CD4-positive, alpha-beta T cell (primary cell): ENCODE measurements at places on chromosomes 7 and 10. TPM values are rescaled to one million over a fixed set of nuclear protein-coding genes. Genes with fewer than 3 reads are reported as not detected.

DNA sequence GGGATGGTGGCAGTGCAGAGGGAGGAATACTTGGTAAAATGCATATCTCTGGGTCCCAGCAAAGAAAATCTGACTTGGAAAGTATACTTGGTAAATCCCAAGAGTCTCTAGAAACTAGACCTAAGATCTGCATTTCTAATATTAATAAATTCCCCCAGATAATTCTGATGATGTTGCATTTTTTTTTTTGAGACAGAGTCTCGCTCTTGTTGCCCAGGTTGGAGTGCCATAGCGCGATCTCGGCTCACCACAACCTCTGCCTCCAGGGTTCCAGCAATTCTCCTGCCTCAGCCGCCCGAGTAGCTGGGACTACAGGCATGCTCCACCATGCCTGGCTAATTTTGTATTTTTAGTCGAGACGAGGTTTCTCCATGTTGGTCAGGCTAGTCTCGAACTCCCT, 97.9 kb upstream of the ANK3 start:
- H3K36me3 ChIP-seq = no peaks in the 10 kb centered on the region
- H3K27me3 ChIP-seq = no peaks in the 10 kb centered on the region
- H3K4me3 ChIP-seq = no peak overlapping the region
- no peaks in the 10 kb centered on the region for H3K4me1 ChIP-seq

- DNase-seq = no peak
- no peaks in the 10 kb centered on the region for H3K36me3 ChIP-seq
- no peak overlapping the region for H3K4me3 ChIP-seq
- H3K4me1 ChIP-seq = no peaks in the 10 kb centered on the region
These were observed 45.6 kb upstream of the C1GALT1 start for GRCh38 chr7:7136466-7137381.

Gene RAMP3
- not detected for total RNA-seq

DNA sequence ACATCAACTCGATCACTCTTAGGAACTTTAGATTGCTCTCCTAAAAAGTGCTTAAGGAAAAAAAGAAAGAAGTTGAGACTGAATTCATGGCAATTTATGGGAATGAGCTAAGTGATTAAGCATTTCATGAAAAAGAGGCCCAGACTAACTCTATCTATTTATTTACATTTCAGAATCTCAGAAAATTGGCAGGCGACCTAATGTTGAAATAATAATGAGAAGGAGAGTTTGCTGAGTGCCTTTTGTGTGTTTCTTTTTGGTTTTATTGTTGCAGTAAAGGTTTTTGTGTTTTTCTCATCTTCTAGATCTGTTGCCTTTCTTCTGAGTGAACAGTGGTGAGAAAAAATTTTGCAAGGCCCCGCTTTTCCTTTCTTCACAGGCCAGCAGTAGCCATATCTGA, 3.8 kb downstream of the GRK5 start:
- H3K4me3 ChIP-seq = no peak overlapping the region
- H3K27ac ChIP-seq = peak overlapping the region; percentile 76
- DNase-seq = no peak

Gene CHAT
- total RNA-seq = not detected

- H3K4me3 ChIP-seq = no peak overlapping the region
- DNase-seq = no peak
- H3K27ac ChIP-seq = no peak overlapping the region
- no peaks in the 10 kb centered on the region for H3K36me3 ChIP-seq
- H3K27me3 ChIP-seq = peaks cover 4% of the 10 kb centered on the region
- H3K4me1 ChIP-seq = no peaks in the 10 kb centered on the region
These were observed 6.2 kb downstream of the FAM180A start for GRCh38 chr7:135742371-135742770.

- no peak overlapping the region for H3K27ac ChIP-seq
- no peak overlapping the region for H3K4me3 ChIP-seq
- H3K27me3 ChIP-seq = no peaks in the 10 kb centered on the region
- H3K4me1 ChIP-seq = peaks cover 36% of the 10 kb centered on the region
- H3K36me3 ChIP-seq = no peaks in the 10 kb centered on the region
These were observed 34.7 kb downstream of the KCNH2 start for GRCh38 chr7:150943453-150943814.

Gene FAM237B
- not detected for total RNA-seq
